SJSA1 (cell line): ENCODE measurements at places on chromosomes 7 and 10. TPM values are rescaled to one million over a fixed set of nuclear protein-coding genes. Genes with fewer than 3 reads are reported as not detected.
A peak's percentile ranks its signal among the peaks of the same experiment; 100 is the strongest.

DNA sequence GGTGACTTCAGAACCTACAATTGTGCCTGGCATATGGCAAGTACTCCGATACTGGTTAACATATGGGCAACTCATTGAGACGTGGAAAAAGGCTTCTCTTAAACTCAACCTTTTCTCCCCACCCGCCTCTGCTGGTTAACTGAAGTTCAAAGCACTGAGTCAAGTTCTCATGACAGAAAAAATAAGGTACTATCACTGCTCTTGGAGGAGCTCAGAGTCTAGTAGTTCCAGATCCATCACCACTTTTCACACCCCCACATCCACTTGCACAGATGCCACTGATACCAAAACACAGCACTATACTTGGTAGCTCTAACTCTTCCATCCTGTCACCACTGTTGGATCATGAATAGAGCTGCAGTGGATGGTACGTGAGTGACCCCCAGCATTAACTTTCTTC, 36.2 kb downstream of the CCDC6 start:
- no peak overlapping the region for H3K4me3 ChIP-seq
- H3K27me3 ChIP-seq, result no peaks in the 10 kb centered on the region
- H3K4me1 ChIP-seq, result peaks cover 11% of the 10 kb centered on the region
- no peaks in the 10 kb centered on the region for H3K36me3 ChIP-seq
- DNase-seq, result no peak

CHCHD3 gene
- 150 and 198 TPM in 2 replicates for total RNA-seq

CYP26C1 gene
- total RNA-seq, result not detected in 2 replicates

DNA sequence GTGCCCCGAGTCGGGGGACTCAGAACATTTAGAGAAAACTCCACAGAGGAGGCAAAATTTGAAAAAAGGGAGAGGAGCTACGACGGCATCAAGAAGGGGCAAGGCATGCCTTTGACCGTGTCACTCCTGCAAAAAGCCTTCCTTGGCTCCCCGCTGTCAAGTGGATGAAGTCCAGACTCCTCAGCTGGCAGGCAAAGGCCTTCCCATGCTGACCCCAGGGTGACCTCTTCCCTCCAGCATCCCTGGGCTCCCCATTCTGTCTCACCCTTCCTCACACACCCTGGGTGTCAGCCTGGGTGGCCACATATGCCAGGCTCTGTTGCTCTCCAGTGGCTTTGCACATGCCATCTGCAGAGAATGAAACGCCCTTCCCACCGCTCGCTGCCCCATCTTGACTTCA, 88.4 kb upstream of the ZMIZ1 start:
- H3K27me3 ChIP-seq, result no peaks in the 10 kb centered on the region
- H3K4me3 ChIP-seq, result no peak overlapping the region
- peak; percentile 25 for DNase-seq
- no peak overlapping the region for H3K27ac ChIP-seq

- H3K4me1 ChIP-seq, result peaks cover 5% of the 10 kb centered on the region
- no peak for DNase-seq
- peaks cover 6% of the 10 kb centered on the region; the same call in 1 of the 2 replicates for H3K36me3 ChIP-seq
- no peak overlapping the region for H3K4me3 ChIP-seq
- no peak overlapping the region for H3K27ac ChIP-seq
Observed at GRCh38 chr7:1053002-1053411, 8.7 kb downstream of the GPR146 start.

GRCh38 chr7:23966941-23967340, 256.9 kb downstream of the STK31 start:
- no peak overlapping the region for H3K4me3 ChIP-seq
- no peak for DNase-seq
- no peak overlapping the region for H3K27ac ChIP-seq
- no peaks in the 10 kb centered on the region for H3K36me3 ChIP-seq

- DNase-seq, result no peak
- H3K4me3 ChIP-seq, result no peak overlapping the region
- H3K36me3 ChIP-seq, result no peaks in the 10 kb centered on the region
- peaks cover 13% of the 10 kb centered on the region for H3K4me1 ChIP-seq
- no peak overlapping the region for H3K27ac ChIP-seq
- no peaks in the 10 kb centered on the region for H3K27me3 ChIP-seq
Observed at GRCh38 chr10:60281331-60281730, 108.3 kb downstream of the ANK3 start.
